Prostate gland (tissue), 2 donors: ENCODE measurements at places on chromosomes 5 and 9.

DNA sequence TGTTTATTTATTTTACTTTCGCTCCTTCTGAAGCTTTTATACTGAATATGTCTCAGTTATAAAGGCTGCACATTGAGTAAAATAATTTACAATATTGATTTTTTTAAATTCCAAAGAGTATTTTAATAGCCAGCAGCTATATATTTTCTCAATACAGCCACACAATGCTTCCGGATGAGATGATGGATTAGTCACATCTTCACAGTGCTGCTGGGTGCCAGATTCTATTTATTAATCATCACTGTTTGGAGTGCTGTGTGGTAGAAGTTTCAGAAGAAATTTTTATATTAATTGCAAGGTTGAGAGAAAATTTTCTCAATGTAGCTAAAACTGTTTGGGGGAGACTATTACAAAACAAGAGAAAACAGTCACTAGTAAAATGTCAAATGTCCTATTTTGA, 989.8 kb downstream of the TLE4 start:
- no peak overlapping the region for H3K27ac ChIP-seq
- H3K4me3 ChIP-seq, result no peak overlapping the region
- no peaks in the 10 kb centered on the region for H3K36me3 ChIP-seq
- no peaks in the 10 kb centered on the region for H3K27me3 ChIP-seq
- DNase-seq, result no peak

GRCh38 chr9:127937388-127938297, at the start of gene DPM2:
DPM2 (minus strand) TSS chr9:127937854; CDS start chr9:127937820, 34 bp downstream.
- H3K27ac ChIP-seq, result peak within 1 kb of the TSS; percentile 47
- DNase-seq, result peak; percentile 70
- H3K27me3 ChIP-seq, result no peaks in the 10 kb centered on the region
- no peaks in the 10 kb centered on the region for H3K36me3 ChIP-seq
- peaks cover 9% of the 10 kb centered on the region for H3K4me1 ChIP-seq

DNA sequence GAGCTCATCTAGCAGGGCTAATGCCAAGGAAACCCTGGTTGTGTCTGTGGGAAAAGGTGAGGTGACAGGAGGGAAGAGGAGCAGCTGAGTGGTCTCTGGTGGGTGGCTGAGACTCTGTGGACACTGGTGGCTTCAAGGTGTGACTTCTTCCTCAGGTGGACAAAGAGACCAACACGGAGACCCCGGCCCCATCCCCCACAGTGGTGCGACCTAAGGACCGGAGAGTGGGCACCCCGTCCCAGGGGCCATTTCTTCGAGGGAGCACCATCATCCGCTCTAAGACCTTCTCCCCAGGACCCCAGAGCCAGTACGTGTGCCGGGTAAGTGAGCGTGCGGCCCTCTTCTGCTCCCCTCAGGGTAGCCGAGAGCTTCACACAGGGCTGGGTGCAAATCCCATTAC, 31.1 kb upstream of the RARS1 start:
- H3K4me3 ChIP-seq, result no peak overlapping the region
- no peak overlapping the region for H3K27ac ChIP-seq
- DNase-seq, result no peak
- H3K36me3 ChIP-seq, result no peaks in the 10 kb centered on the region
- no peaks in the 10 kb centered on the region for H3K27me3 ChIP-seq

DNA sequence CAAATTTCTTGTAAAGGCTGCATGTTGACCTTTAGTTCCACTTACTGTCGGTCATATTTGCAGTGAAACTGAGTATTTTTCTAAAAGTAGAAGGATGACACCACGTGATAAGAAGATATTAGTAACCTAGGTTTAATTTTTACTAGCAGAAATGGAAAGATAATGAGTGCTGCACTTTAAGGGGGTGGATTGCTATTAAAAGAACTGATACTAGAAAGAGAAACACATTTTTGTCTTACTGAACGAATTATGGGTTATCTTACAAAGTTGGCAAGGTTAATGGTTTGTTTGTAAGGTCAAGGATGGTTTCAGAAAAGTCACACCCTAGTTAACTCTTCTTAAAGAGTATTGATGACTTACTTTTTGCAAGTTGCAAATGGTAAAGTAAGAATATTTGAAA, 2.4 kb downstream of the MACIR start:
- no peak for DNase-seq
- no peak overlapping the region for H3K4me3 ChIP-seq
- no peak overlapping the region for H3K27ac ChIP-seq
- no peaks in the 10 kb centered on the region for H3K4me1 ChIP-seq
- no peaks in the 10 kb centered on the region for H3K27me3 ChIP-seq
- H3K36me3 ChIP-seq, result no peaks in the 10 kb centered on the region

DNA sequence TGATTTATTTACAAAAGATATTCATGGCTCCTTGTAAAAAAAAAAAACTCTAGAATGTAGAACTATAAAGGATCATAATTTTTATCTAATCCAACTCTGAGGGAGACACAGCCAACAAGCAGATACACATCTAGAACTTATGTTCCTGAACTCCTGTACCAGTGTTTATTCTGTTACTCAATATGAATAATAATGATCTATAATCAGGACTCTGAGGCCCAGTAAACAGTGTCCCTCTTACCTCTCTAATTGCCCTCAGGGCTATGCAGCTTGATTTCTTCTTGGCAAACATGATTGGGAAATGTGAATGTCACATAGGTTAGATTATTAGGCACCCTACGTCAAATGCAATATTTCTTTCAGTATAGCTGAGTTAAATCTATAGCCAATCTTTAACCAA, 391.6 kb upstream of the RPS23 start:
- no peaks in the 10 kb centered on the region for H3K36me3 ChIP-seq
- DNase-seq, result no peak
- no peaks in the 10 kb centered on the region for H3K4me1 ChIP-seq
- H3K4me3 ChIP-seq, result no peak overlapping the region
- no peaks in the 10 kb centered on the region for H3K27me3 ChIP-seq

DNA sequence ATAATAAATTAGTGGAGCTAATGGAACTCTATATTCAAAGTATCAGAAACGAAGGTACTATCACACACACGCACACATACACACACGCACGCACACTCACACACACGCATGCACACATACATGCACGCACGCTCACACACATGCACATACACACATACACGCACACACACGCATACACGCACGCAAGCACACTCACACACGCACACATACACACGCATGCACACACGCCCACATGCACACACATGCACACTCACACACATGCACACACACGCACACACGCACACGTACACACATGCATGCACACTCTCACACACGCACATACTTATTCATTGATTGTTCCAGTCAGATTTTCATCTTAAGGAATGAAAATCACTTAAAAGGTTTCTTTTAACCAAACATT, 69.8 kb upstream of the ICE1 start:
- no peaks in the 10 kb centered on the region for H3K36me3 ChIP-seq
- H3K4me3 ChIP-seq, result no peak overlapping the region
- no peak for DNase-seq
- no peak overlapping the region for H3K27ac ChIP-seq
- H3K4me1 ChIP-seq, result no peaks in the 10 kb centered on the region
